Mesothelial cell of epicardium (in vitro differentiated cells): ENCODE measurements at places on chromosomes 2 and 18.

DNA sequence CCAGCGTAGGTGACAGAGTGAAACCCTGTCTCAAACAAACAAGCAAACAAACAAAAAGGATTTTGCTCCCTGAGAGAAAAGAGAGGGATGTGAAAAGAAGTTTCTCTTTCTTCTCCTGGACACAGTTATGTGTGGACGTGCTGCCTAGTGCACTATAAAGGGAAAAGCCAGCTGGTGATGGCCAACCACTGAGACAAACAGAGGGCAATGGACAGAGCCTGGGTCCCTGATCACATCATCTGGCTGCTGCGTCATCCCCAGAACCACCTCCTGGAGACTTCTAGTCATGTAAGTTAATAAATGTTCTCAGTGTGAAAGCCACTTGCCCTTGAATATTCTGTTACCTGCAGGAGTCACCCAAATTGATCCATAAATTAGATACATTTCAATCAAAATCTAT, 184.9 kb downstream of the PDE11A start:
- H3K4me3 ChIP-seq: no peak overlapping the region
- H3K27ac ChIP-seq: no peak overlapping the region
- H3K4me1 ChIP-seq: peaks cover 17% of the 10 kb centered on the region
- no peak for DNase-seq
- no peaks in the 10 kb centered on the region for H3K36me3 ChIP-seq

DNA sequence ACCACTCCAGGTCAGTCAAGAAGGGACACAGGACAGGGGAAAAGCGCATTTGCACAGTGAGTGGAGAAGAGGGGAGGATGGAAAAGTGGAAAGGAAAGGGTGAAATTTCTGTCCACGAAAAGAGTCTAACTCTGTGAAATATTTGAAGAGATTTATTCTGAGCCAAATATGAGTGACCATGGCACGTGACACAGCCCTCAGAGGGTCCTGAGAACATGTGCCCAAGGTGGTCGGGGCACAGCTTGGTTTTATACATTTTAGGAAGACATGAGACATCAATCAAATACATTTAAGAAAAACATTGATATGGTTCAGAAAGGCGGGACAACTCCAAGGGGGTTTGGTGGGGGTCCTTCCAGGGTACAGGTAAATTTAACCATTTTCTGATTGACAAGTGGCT, 111.1 kb downstream of the MYT1L start:
- no peak overlapping the region for H3K4me3 ChIP-seq
- no peak overlapping the region for H3K27ac ChIP-seq

DNA sequence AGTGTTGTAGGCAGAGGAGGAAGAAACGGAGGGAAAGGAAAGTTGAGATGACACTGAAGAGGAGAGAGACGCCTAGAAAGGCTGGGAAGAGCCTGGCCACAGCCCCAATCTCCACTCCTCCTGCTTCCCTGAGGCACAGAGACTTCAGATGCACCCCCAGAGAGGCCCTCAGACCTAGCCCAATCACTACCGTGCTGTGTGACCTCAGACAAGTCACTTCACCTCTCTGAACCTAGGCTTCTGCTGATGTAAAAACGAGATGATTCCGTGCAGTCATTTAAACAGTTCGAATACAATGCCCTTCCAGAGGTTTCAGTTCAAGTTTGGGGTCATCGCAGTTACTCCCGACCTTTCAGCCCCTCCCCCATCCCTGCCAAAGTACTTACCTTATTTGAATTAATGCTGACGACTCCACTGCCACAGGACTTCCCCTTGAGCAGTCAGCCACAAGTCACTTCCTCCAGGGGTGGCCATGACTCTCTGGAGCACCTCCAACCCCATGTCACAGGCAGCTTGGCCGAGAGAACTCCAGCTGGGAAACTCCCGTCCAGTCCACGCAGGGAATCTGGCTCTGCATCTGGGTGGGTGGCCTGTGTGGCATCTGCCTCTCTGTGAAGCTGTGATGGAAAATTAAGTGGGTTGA, 105.2 kb upstream of the ID2 start:
- H3K4me3 ChIP-seq: no peak overlapping the region
- no peaks in the 10 kb centered on the region for H3K36me3 ChIP-seq
- H3K27ac ChIP-seq: no peak overlapping the region
- H3K4me1 ChIP-seq: peaks cover 58% of the 10 kb centered on the region
- DNase-seq: no peak
- no peaks in the 10 kb centered on the region for H3K27me3 ChIP-seq

GRCh38 chr2:128299628-128300027, 19.0 kb downstream of the HS6ST1 start:
- no peak overlapping the region for H3K4me3 ChIP-seq
- DNase-seq: no peak
- H3K4me1 ChIP-seq: peaks cover 46% of the 10 kb centered on the region

- peak overlapping the region; percentile 92 for H3K27ac ChIP-seq
- H3K4me1 ChIP-seq: peaks cover 70% of the 10 kb centered on the region
- DNase-seq: no peak
- no peaks in the 10 kb centered on the region for H3K36me3 ChIP-seq
- H3K4me3 ChIP-seq: no peak overlapping the region
- no peaks in the 10 kb centered on the region for H3K27me3 ChIP-seq
Observed at GRCh38 chr2:149070681-149071320, 32.3 kb downstream of the LYPD6B start.

GRCh38 chr2:217727801-217728200, 275.0 kb downstream of the TNS1 start:
- no peak overlapping the region for H3K27ac ChIP-seq
- H3K4me1 ChIP-seq: peaks cover 19% of the 10 kb centered on the region
- H3K36me3 ChIP-seq: no peaks in the 10 kb centered on the region
- no peak for DNase-seq
